CD8-positive, alpha-beta memory T cell (primary cell): ENCODE measurements at places on chromosomes 3 and 15. TPM values are rescaled to one million over a fixed set of nuclear protein-coding genes. Genes with fewer than 3 reads are reported as not detected.

DNA sequence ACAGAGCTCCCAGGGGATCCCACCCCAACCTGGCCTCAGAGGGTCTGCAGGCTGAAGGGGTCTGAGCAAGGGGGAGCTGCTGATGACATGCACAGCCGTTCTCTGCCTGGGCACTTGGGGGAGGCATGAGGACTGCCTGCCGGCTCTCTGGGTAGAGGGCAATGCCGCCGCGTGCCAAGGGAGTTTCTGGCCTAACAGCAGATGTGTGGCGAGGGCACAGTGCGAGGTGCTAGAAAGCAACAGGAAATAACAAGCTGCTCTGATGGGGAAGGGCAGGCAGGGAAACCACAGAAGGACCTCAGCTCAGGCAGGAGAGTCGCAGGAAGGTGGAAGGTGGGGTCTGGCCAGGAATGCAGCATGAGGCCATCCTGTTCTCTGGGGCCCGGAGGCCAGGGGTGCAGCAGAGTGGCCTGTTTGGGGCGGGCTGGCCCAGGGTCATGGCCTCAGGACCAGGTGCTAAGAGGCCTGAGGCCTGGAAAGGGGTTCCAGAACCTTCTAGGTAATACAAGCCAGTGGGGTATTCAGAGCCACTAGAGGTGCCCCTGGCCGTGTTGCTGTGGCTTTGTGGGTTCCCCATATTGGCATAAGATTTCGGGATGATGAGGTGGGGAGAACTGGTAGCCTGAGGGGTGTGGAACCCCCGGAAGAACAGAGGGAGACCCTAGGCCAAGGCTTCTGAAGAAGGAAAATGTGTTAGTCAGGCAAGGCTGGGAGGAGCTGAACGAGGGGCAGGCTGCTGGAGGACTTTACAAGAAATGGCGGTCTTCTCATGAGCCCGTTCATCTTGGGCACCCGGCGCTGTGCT, 41.2 kb downstream of the RGMA start:
- DNase-seq, result no peak

- DNase-seq, result no peak
Measured at GRCh38 chr15:63035253-63035652, 7.3 kb upstream of the TPM1 start.

BNC1 gene
- total RNA-seq, result not detected

DNA sequence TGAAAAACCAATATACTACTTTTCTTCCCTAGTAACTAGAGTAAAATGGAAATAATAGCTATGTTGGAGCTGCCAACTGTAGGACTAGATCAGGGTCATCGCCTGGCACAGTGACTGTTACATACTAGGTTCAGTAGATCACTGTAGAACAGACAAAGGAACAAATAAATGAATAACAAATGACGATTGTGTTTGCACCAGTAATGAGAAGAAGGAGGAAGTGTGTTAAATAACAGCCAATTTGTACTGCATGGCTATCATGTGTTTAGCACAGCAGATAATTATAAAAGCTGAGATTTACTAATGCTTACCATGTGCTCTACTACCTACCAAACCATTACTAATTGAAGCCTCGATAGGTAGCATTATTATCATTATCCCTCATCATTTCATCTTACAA, 85.3 kb upstream of the FXR1 start:
- DNase-seq, result no peak

GRM2 gene
- 0.62 TPM for total RNA-seq
